ENCODE measurements at places on chromosomes 7 and 10.

- DNase-seq: no peak
Measured at GRCh38 chr7:70710011-70710480, 421.9 kb upstream of the GALNT17 start.

GRCh38 chr7:48506569-48506968 is 335.3 kb downstream of the ABCA13 start:
- no peak for DNase-seq

- no peak for DNase-seq
Measured at GRCh38 chr10:660970-661596, 28.4 kb downstream of the DIP2C start.

GRCh38 chr7:143003393-143004051 is 23.4 kb downstream of the OR9A2 start:
- DNase-seq: peak; percentile 36

DNA sequence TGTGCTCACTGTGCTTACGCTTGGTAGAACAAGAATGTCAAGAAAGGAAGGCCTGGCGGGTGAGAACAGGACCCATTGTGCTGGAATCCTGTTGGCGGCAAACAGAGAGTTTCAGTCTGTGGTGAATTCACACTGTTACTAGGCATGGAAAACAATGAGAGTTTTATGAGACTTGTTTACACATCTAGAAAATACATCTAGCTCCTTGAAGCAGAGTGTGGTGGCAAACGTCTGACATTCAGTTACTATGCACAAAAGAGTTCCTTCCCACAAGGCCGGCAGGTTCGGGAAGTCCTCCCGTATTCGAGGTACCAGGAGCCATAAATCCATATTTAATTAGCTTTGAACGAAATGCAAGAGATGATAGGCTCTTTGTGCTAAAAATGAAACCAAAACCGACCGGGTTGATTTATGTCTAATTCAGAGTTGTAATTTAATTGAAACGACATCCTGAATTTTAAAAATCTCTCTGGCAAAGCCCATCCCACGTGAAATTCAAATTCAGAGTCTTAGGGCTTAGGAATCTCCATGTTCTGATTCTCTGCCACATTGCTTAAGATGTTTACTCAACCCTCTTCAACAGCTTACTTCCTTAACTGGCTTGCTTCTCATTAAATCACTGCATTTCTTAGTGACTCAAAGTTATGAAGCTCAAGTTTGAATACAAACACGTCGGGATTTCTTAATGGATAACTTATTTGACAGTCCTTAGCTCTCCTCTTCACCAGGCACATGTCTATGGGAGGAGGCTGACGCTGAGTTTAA is 299.9 kb upstream of the PITRM1 start:
- no peak for DNase-seq

DNA sequence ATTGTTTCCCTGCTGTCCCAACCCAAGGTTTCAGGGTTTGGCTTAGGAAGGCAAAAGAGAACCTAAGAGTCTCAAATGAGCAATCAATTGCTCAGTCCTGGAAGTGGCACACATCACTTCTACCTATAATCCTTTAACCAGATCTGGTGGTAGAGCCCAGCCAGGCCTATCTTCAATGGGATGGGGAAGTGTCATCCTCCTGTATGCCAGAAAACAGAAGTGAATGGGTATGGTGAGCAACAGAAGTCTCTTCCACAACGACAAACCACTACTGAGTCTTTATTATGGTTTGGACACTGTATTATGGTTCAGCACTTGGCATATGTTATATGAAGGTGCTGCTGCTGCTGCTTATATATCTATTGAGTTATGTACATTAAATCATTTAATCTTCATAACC is 3.0 kb upstream of the AKR1B1 start:
- no peak for DNase-seq

DNA sequence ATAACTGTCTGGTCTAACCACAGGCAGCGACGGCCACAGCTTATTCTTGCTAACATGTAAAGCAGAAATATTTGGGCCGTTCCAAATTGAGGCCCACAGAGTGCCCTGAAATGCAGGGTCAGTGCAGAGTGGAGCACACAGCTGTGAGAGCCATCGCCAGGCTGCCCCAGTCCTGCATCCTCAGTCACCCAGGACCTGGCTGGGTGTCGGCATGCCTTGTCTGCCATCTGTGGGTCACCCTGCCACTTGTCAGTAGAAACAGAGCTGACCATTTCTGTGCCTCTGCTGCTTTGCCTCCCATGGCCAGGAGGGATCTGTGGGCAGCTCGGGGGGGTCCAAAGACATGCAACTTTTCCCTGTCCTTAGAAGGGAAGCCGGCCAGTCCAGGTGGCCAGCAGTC is 57.3 kb upstream of the BTBD16 start:
- no peak for DNase-seq

DNA sequence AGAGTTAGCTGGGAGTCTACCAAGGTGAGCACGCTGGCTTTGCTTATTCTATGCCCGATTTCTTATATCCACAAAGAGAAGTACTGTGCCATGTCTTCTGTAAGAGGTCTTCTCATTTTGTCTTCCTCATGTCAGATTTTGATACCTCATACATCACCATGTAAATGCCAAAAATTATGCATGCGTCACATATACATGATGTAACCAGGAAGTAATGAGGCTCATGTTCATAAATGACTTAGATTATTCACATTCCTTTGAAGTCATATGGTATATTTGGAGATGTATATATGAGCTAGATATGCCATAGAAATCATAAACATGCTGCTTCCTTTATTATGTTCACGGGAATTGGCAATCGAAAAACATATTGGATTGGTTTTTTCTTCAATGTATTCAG is 97.7 kb upstream of the CELF2 start:
- no peak for DNase-seq

DNA sequence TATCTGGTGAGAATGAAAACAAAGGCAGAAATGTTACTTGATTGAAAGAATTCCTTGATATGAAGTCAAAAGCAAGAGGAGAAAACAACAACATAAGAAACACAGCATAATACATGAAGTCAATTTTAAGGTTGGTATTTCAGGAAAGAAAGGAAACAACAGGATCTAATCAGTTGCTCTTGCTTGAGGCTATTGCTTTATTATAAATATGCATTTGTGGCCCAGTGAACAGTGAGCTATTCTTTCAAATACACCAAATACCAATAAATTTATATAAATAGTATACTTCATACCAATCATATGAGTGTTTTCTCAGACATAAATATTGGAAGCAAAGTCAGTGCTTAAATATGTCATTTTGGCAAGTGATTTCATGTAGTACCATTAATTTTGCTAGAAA is 806.6 kb downstream of the NXPH1 start:
- DNase-seq: no peak

DNA sequence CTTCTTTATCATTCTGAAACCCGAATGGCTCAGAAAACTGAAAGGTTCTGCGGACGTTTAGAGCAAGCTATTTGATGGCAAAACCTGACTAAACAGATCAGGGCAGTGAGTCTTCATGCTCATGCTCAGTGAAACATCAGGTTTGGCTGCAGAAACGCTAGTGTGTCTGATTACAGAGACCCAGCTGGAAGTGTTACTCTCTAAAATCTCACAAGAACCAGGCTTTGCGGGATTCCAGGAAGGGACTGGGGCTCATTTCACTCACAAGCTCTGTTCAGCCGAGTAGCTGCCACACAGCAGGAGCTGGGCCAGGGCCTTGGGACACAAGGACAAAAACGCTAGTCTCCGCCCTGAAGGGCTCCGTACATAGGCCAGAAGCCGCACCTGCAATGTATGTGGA is 2.9 kb downstream of the PITRM1 start:
- DNase-seq: no peak

GRCh38 chr10:48772059-48772458 is 87.4 kb downstream of the WDFY4 start:
- DNase-seq: no peak

- DNase-seq: no peak
Measured at GRCh38 chr7:13751766-13752165, 237.7 kb downstream of the ETV1 start.

GRCh38 chr10:109126541-109126940 is 796.8 kb downstream of the XPNPEP1 start:
- no peak for DNase-seq

GRCh38 chr10:62022830-62023229 is 121.3 kb downstream of the ARID5B start:
- DNase-seq: no peak

- no peak for DNase-seq
Measured at GRCh38 chr10:116030576-116030975, 242.4 kb downstream of the GFRA1 start.
